CD14-positive monocyte (primary cell): ENCODE measurements at places on chromosomes 13 and 19.

DNA sequence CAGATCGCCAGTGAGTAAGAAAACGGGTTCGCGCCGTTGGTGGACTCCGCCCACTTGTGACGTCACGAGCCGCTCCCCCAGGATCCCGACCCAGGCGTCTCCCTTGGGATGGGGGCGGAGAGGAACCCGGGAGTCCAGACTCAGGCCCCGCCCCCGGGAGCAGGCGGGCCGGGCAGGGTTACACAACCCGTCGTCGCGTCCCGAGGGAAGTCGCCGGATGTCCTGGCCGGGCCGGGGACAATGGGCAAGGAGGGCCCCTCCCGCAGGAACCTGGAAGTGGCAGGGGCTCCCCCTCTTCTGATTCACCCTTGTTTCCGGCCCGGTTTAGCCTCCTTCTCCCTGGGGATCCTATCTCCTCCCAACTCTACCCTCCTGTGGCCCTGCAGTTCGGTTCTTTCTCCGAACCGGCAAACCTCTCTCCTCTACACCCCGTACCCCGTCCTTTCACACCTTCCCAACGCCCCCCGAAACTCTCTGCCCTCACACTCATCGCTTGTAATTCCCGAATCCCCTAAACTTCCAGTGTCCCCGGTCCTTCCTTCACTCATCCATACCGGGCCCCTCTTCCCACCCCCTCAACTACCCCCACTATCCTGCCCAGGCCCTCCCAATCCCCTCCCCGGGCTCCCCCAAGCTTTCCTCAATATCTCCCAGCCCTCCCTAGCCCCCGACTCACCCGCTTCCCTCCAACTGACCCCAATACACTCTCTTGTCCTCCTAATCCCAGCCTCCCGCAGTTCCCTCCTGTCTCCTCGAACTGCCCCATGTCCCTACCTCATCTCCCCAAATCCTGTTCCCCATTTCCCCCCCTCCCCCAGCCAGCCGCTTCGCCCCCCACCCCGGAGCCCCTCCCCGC is 20.0 kb upstream of the ERCC1 start:
- H3K27ac ChIP-seq, result peak overlapping the region; percentile 97
- no peaks in the 10 kb centered on the region for H3K27me3 ChIP-seq
- H3K36me3 ChIP-seq, result no peaks in the 10 kb centered on the region
- peak overlapping the region; percentile 38 for H3K4me3 ChIP-seq

DNA sequence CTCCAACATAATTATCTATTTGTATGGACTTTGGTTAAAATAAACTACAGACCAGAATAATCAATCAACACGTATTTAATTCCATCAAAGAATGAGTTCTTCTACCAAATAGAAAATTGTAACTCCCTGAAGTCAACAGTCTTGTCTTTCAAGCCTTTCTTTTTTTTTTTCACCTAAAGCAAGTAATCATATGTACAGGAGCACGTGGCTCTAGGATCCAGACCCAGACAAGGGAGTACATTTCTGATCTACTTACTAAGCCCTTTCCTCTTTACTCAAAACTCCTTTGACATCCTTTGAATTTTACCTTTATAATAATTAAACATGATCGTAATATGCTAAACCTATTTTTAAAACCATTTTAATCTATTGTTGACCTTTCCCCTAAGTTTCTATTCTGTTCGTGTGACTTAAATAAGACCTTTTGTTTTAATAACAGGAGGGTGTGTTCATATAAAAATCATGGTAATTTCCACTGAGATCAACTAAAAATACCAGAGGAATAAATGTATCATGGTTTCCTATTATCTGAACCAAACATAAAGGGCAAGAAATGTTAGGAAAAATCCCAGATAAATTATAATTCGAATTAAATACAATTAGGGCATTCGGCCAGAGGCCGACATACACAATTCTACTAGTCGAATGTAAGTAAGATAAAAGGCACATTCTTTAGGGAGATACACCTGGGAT is 1.7 kb downstream of the SLC7A1 start:
- H3K4me3 ChIP-seq, result peak overlapping the region; percentile 79
- H3K27me3 ChIP-seq, result peaks cover 12% of the 10 kb centered on the region
- DNase-seq, result no peak
- no peak overlapping the region for H3K27ac ChIP-seq

DNA sequence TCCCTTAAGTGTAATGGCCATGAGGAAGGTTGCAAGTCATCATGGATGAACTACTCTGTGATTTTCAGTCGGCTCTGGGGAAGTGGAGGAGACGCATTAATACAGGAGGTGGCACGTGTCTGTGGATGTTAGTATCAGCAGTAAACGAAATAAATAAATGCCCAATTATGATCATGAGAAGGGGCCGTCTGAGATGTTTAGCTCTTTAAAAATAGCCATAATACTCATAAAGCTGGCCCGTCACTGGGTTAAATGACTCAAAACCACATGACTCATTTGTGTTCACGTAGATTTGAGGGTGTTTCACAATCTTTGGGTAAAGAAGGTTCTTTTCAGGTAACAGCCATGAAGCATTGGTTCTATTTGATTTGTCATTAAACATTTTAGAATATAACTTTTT is 620.6 kb downstream of the GPC6 start:
- no peaks in the 10 kb centered on the region for H3K4me1 ChIP-seq
- H3K36me3 ChIP-seq, result no peaks in the 10 kb centered on the region
- H3K27me3 ChIP-seq, result no peaks in the 10 kb centered on the region
- no peak overlapping the region for H3K27ac ChIP-seq
- DNase-seq, result no peak

DNA sequence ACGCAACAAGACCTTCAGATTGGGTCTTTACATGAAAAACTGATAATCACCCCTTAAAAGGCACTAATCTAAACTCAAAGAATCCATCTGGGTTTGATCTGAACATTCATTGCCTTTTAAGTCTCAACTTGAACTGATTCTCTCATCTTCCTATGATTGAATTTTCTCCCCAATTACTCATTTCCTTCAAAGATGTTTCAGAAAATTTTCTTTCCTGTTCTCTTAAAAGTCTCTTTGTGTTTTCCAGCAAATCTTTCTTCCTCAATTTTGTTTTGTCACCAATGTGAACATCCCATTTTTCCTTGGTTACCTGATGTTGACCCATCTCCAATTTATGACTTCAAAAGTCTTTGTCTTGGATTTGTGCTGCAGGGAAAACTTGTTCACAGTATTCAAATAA is 234.3 kb downstream of the DACH1 start:
- H3K27ac ChIP-seq, result no peak overlapping the region
- no peak for DNase-seq
- no peaks in the 10 kb centered on the region for H3K4me1 ChIP-seq

DNA sequence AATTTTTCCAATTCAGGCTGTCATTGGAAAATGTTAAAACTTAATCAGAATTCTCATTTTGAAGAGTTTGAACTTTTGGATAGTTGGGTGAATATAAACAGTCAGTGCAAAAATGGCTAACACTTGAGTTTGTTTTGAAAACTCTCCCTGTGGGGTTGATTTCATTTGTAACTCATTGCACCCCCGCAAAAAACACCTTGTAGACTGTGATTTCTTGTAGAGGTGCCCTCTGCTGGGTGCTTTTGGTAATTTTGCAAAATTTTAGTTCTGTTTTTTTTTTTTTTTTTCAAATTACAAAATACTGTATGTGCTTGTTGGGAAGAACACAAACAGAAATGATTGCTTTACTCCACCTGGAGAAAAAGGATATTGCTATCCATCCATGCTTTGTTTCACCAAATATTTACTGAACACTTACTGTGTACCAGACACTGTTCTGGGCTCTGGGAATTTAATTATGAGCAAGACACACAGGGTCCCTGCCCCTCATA is 28.2 kb upstream of the GPI start:
- peak; percentile 29 for DNase-seq
- H3K4me3 ChIP-seq, result no peak overlapping the region
- H3K36me3 ChIP-seq, result peaks cover 5% of the 10 kb centered on the region
- H3K4me1 ChIP-seq, result no peaks in the 10 kb centered on the region
- H3K27ac ChIP-seq, result no peak overlapping the region

GRCh38 chr19:17688853-17689595 is 870 bp upstream of the UNC13A start:
- no peaks in the 10 kb centered on the region for H3K36me3 ChIP-seq
- H3K27ac ChIP-seq, result no peak overlapping the region
- peaks cover 32% of the 10 kb centered on the region for H3K27me3 ChIP-seq

DNA sequence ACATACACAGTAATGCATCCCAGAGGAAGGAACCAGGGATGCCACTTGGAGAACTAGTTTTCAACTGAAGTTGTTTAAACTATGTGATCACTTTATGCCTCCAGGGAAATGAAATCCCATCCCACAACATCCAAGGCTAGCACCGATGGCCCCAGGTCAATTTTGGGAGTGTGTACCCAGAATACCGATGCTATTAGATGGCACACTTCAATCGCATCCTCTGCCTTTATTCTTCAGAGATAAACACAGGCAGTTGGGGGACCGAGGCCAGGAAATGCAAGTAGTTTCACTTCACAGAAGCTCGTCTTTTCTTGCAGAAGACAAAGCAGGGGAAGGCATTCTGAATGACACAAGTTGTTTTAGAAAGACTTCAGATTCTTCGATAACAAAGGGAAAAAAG is 13.8 kb downstream of the STK24 start:
- H3K4me1 ChIP-seq, result peaks cover 53% of the 10 kb centered on the region
- H3K27me3 ChIP-seq, result no peaks in the 10 kb centered on the region
- no peak overlapping the region for H3K4me3 ChIP-seq
- H3K36me3 ChIP-seq, result peaks cover 12% of the 10 kb centered on the region
- no peak overlapping the region for H3K27ac ChIP-seq
- no peak for DNase-seq

GRCh38 chr13:59414006-59414405 is 749.7 kb downstream of the DIAPH3 start:
- H3K4me1 ChIP-seq, result no peaks in the 10 kb centered on the region
- H3K27me3 ChIP-seq, result no peaks in the 10 kb centered on the region
- H3K36me3 ChIP-seq, result no peaks in the 10 kb centered on the region

- H3K4me3 ChIP-seq, result no peak overlapping the region
- no peaks in the 10 kb centered on the region for H3K4me1 ChIP-seq
- no peak overlapping the region for H3K27ac ChIP-seq
- DNase-seq, result no peak
Measured at GRCh38 chr19:15399234-15399515, 19.6 kb upstream of the AKAP8 start.

DNA sequence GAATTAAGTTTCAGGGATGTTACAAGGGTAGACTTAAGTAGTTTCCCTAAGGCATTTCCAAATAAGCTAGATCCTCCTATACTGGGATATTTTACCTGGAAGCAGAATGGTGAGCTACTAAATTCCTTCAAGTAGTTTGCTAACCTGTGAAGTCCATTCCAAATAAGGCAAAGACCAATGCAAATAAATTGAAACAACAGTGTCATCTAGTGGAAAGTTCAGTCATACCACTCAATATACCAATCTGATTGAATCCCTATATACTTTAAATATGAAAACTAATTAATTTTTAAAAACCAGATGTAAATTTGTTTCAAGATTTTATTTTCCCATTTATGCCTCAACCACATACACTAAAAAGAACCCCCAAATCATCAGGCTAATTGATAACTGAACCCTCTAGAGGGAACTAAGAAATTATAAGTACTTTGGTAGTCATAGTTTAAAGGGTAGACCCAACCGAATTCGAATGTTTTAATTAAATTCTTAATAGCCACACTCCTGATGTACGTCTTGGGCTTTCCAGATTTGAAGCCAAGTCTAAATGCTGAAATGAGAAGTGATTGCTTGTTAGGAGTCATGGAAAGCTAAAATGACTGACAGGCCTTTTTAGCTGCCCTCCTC is 223.7 kb downstream of the TBC1D4 start:
- no peak for DNase-seq
- no peaks in the 10 kb centered on the region for H3K36me3 ChIP-seq
- H3K27me3 ChIP-seq, result no peaks in the 10 kb centered on the region

DNA sequence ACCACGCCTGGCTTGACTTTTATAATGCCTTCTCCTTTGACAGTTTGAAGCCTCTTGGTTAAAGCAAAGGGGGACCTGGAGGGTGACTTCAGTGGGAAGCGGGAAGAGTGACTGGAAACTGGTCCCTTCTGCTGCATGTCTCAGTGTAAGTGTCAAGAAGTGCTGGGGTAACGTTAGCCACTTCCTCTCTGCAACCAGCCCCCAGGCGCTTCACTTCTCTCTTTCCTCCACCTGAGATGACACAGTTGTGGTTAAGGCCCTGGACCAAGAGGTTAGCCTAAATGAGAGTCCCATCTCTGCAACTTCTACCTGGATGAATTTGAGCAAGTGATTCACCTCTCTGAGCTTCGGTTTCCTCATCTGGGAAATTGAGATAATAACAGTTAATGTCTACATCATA is 16.3 kb downstream of the LEUTX start:
- H3K4me3 ChIP-seq, result no peak overlapping the region
- H3K27ac ChIP-seq, result no peak overlapping the region
- no peak for DNase-seq

GRCh38 chr13:45370922-45371406 is 30.0 kb upstream of the TPT1 start:
- H3K4me1 ChIP-seq, result peaks cover 11% of the 10 kb centered on the region
- H3K4me3 ChIP-seq, result no peak overlapping the region
- H3K36me3 ChIP-seq, result no peaks in the 10 kb centered on the region
- H3K27ac ChIP-seq, result no peak overlapping the region
- H3K27me3 ChIP-seq, result no peaks in the 10 kb centered on the region

GRCh38 chr19:51365211-51365964 is 800 bp downstream of the ETFB start:
- H3K4me3 ChIP-seq, result peak overlapping the region; percentile 93
- peak; percentile 30 for DNase-seq
- peak overlapping the region; percentile 92 for H3K27ac ChIP-seq

DNA sequence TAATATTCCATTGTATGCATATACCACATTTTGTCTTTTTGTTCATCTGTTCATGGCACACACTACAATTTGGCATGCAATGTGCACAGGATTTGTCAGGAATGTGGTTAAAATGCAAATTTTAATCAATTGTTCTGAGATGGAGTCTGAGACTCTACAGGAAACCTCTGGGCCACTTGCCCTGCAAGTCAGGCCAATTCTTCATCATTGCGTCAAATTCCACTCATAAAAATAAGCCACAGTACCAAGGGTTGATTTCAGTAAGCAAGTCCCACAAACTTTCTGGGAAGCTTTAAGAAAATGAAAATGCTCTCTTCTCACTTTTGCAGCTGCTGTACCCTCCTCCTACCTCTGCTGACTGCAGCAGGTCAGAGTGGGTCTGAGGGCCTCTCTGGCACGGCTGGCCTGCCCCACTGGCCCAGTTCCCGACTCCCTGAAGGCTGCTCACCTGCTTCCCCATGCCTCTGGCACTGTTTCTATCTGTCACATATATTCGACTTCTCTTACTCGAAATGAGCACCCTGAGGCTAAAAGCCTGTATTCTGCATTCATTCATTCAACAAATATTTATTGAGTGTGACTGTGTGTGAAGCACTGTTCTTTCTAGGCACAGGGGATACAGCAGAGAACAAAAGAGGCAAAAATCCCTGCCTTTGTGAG is 83.8 kb upstream of the WASF3 start:
- H3K4me3 ChIP-seq, result no peak overlapping the region
- H3K4me1 ChIP-seq, result no peaks in the 10 kb centered on the region
- no peaks in the 10 kb centered on the region for H3K36me3 ChIP-seq
- no peak for DNase-seq

GRCh38 chr13:43805071-43805468 is 18.3 kb upstream of the ENOX1 start:
- H3K4me1 ChIP-seq, result no peaks in the 10 kb centered on the region
- no peak overlapping the region for H3K27ac ChIP-seq
- H3K27me3 ChIP-seq, result no peaks in the 10 kb centered on the region
- peak; percentile 48 for DNase-seq
- no peaks in the 10 kb centered on the region for H3K36me3 ChIP-seq
